Left lung (tissue), 14 donors: ENCODE measurements at places on chromosomes 12 and 14.

GRCh38 chr12:99766408-99766807, 118.9 kb downstream of the GARIN6 start:
- no peak for DNase-seq

GRCh38 chr14:68497011-68497410, 295.9 kb downstream of the ZFP36L1 start:
- DNase-seq: no peak

GRCh38 chr12:26185532-26186320, 9.6 kb upstream of the SSPN start:
- DNase-seq: no peak

GRCh38 chr14:67464377-67464776, 24.1 kb downstream of the TMEM229B start:
- DNase-seq: no peak

- no peak for DNase-seq
Measured at GRCh38 chr12:114863911-114864310, 179.9 kb upstream of the TBX3 start.

GRCh38 chr12:117742721-117743120, 226.1 kb downstream of the KSR2 start:
- DNase-seq: no peak

GRCh38 chr14:103367995-103368394, 17.2 kb upstream of the MARK3 start:
- no peak for DNase-seq
